ENCODE measurements at places on chromosomes 6 and 20.

GRCh38 chr6:105995391-105995865 is 90.7 kb upstream of the PRDM1 start:
- no peak for DNase-seq

GRCh38 chr6:103723438-103724322 is 1136.0 kb downstream of the HACE1 start:
- DNase-seq: no peak

- no peak for DNase-seq
Observed at GRCh38 chr6:82068721-82069120, 178.8 kb downstream of the IBTK start.

GRCh38 chr6:113330636-113330946 is 526.6 kb upstream of the MARCKS start:
- DNase-seq: no peak

GRCh38 chr20:10863337-10864060 is 189.7 kb upstream of the JAG1 start:
- no peak for DNase-seq

- DNase-seq: no peak
Observed at GRCh38 chr6:4606016-4606415, 170.2 kb upstream of the CDYL start.

DNA sequence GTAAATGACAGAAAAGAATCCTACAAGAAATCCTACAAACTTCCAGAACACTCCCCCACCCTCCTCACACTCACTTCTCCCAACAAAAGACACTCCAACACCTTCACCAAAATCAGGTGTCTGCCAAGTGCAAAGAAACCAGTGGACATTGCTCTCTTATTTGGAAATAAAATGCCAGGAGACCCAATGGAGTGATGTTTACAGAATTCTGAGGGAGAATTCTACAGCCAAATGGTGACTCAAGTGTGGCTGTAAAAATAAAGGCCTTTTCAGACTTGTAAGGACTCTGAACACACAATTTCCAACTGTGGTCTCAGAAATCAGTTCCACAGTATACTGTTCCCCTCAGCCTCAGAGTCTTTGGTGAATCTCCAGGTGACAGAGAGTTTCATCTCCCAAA is 109.6 kb upstream of the CARMIL1 start:
- no peak for DNase-seq

DNA sequence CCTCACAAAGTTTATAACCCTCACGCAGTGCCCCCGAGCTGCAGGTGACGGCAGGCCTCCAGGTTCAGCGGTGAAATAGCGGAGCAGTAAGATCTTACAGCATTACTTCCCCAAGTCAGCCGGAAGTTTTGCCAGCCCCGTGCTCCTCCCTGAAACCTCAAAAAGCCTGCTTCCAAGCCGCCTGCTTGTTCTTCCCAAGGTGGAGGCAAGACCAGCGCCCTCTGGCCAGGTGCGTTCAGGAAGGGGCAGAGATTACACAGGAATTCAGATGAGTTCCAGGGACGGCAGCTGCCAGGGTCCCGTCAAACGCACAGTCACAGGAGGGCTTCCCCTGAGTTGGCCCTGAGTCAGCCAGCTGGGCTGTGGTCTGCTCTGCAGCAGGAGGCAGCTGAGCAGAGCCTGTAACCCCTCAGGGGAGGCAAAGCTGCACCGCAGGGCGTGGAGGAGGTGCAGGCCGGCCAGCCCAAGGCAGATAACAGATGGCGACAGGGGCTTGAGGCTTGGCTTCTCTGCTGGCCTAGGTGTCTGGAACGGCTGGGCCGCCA is 124.1 kb upstream of the RPS6KA2 start:
- DNase-seq: no peak

DNA sequence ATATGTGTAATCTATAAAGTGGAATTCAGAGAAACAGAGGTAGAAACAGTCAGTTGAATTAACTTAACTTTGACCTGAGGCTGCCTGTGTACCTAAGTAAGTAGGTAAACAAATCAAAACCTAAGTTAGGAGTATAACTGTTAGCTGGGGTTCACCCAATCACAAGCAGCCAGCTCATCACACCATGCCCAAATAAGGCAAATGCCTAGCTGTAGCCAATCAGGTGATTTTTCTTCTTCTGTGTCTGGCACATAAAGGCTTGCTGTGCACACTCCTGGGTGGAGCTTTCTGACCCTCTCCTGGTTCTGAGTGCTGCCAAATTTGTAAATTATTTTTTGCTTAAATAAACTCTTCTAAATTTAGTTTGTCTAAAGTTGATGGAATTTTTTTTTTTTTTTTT is 54.7 kb upstream of the TRIM39 start:
- DNase-seq: peak; percentile 44

- DNase-seq: peak; percentile 67
Observed at GRCh38 chr6:54267798-54268197, 40.4 kb upstream of the TINAG start.

DNA sequence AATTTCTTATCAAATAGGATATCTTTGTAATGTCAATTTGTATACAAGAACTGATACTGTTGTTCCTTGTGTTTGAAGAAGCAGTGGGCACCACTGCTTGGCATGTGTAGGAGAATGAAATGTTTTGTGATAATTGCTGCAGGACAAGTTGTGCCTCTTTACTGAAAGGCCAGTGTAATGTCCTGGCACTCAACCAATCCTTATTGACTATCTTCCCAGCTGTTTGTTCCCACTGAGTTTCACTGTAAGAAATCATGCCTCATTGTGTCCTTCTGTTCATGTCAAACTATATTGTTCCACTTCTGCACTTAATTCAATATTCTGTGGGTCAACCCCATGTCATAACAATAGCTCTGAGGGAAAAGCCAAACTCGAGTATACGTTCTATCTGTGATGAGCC is 136.1 kb upstream of the FAM83B start:
- no peak for DNase-seq

All from HepG2 (cell line).